ENCODE measurements at places on chromosomes 2 and 18. TPM values are rescaled to one million over a fixed set of nuclear protein-coding genes. Genes with fewer than 3 reads are reported as not detected.

The PXDN gene
- polyA plus RNA-seq, result 144 TPM

The TRAF3IP1 gene
- 4.9 TPM for polyA plus RNA-seq

The AGXT gene
- polyA plus RNA-seq, result not detected

The RRM2 gene
- 31.8 TPM for polyA plus RNA-seq

The ADD2 gene
- polyA plus RNA-seq, result not detected

The ASB18 gene
- polyA plus RNA-seq, result not detected

The TMEM198 gene
- 4.0 TPM for polyA plus RNA-seq

The SP9 gene
- not detected for polyA plus RNA-seq
